Urinary bladder (tissue), 4 donors: ENCODE measurements at places on chromosomes 6 and 20. TPM values are rescaled to one million over a fixed set of nuclear protein-coding genes. Genes with fewer than 3 reads are reported as not detected.

- no peak for DNase-seq
Observed at GRCh38 chr6:161091972-161092701, 100.6 kb downstream of the MAP3K4 start.

The PKIB gene
- total RNA-seq = 5.1 TPM

DNA sequence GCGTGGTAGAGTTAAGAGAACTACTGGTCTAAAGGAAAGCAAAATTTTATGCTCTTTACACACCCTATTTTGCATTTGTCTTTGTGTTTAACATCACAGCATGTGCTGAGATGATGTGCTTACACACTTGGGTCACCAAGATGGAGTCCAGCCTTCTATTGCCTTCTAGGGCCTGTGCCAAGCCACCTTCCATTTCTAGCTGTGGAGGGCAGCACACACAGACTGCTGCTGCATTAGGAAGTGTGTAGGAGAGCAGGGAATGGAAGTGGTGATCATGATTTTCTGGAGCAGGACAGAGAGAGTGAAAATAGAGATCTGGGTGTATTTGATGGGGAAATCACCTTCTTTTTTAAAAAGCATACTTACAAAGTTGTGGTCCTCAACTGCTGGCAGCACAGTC, 191.6 kb downstream of the SOX4 start:
- no peak for DNase-seq

GRCh38 chr6:56486681-56487080, 156.0 kb downstream of the DST start:
- no peak for DNase-seq

DNA sequence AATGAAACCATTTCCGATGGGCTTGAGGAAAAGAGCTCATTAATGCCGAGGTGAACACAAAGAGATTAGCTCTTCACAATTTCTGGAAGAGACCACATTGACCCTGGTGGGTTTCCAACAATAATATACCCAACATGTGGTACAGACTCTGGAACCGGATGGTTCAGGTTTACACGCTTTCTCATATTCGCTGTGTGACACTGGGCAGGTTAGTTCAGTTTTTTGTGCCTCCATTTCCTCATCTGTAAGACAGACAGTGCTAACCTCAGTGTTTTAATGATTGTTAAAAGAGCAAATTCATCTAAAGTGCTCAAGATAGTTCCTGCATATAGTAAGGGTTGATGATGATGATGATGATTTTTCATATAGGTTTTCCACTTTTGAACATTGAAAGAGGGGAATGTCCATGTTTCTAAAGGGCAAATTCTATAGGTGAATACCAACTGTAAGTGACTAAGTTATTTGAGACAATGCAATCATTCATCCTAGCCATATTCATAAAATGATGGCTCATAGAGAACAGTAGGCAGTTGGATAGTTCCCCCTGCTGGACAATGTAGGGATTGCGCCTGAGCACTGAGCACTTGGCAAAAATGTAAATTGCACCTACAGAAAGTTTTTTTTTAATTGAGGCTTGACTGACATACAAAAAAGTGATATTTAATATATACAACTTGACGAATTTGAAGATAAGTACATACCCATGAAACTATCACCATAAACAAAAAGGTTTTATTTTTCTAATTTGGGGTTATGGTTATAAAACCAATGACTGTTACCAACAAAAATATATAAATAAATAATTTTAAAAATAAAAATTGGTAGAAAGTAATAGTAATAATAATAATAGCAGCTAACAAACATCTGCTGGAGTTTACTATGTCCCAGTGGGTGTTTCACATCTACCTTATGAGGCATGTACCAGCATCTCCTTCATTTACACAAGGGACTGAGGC, 2.1 kb upstream of the PERP start:
- no peak for DNase-seq
